Cardiac muscle cell (in vitro differentiated cells and primary cell): ENCODE measurements at places on chromosomes 6 and 20.

GRCh38 chr6:169921853-169922824 is 170.7 kb downstream of the ERMARD start:
- no peak for DNase-seq

- no peak for DNase-seq
These were observed 53.1 kb upstream of the SNX9 start for GRCh38 chr6:157769776-157770426.

DNA sequence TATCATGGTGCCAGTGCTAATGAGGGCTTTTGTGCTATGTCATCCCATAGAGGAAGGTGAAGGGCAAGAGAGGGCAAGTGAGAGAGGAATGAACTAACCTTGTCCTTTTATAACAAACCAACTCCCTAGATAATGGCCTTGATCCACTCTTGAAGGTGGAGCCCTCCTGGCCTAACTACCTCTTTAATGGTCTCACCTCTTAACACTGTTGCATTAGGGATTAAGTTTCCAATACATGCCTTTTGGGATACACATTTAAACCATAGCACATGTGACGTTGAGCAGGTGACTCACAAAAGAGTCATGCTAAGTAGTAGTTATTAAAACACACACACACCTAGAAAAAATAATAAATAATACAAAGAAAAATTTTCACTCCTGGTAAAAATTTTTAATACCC is 36.9 kb downstream of the CCN2 start:
- DNase-seq: no peak

DNA sequence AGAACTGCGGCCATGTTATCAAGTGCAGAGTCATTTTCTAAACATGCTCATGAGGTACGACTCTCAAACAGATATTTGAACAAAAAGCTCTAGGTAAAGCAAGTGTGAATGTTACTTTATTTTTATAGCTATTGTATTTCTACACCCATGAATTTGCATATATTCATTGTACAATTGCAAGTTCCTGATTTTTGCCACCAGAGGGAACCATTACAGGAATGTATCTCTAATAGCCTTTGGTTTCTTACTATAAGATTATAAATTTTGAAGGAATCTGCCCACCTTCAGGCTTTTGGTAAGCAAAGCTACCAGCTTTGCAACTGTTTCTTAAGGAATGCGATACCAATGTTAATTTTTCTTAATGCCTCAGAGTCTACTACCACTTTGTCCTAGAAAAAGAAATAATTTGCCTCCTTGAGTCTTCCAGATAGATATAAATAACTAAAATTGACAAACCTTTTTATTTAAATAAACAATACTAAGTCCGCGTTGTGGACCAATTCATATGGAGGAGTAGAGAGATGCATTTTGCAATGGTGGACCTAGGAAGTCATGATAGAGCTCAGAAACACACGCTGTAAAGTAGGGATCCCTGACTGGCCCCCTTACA is 125.4 kb upstream of the SAMD5 start:
- DNase-seq: peak; percentile 59
